ENCODE measurements at places on chromosomes 1 and 21. TPM values are rescaled to one million over a fixed set of nuclear protein-coding genes. Genes with fewer than 3 reads are reported as not detected.

Gene DHRS3
- 74.3 TPM for total RNA-seq

- DNase-seq, result peak; percentile 67
Observed at GRCh38 chr1:15370781-15371520, 38.7 kb upstream of the EFHD2 start.

DNA sequence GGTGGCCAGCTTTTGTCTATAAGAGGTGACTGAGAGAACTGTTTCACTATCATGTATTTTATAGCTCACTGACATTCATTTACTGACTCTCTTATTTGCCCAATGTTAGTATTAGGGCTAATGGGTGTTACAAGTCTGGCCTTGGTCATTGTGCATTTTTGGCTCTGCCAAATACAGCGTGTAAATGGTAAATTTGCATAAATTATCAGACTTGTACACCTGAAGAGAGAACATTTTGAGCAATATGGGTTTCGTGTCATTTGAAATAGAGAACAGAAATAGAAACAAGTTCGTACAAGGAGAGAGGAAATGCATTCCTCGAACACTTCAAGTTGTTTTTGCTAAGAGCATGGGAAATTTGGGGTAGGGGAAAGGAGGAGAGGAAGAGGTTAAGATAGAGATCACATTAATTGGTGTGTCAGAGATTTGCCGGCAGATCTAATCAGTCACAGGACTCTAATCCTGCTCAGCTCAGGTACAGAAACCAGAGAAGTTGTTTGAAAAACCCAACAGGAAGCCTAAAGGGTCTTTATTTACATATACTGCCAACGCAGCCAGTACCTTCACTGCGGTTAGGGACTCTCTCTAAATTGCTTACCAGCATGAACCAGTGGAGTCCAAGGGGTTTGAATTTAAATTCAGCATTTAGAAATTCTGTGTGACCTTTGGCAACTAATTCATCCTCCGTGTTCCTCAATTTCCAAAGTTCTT lies 261.5 kb downstream of the GPATCH2 start:
- DNase-seq, result no peak

Gene MROH9
- total RNA-seq, result not detected

GRCh38 chr1:59101518-59101917 lies 195.4 kb upstream of the FGGY start:
- no peak for DNase-seq

Gene FCRL6
- 0.21 TPM for total RNA-seq

Measured in left cardiac atrium (tissue), 4 donors.